ENCODE measurements at places on chromosomes 5 and 9.

DNA sequence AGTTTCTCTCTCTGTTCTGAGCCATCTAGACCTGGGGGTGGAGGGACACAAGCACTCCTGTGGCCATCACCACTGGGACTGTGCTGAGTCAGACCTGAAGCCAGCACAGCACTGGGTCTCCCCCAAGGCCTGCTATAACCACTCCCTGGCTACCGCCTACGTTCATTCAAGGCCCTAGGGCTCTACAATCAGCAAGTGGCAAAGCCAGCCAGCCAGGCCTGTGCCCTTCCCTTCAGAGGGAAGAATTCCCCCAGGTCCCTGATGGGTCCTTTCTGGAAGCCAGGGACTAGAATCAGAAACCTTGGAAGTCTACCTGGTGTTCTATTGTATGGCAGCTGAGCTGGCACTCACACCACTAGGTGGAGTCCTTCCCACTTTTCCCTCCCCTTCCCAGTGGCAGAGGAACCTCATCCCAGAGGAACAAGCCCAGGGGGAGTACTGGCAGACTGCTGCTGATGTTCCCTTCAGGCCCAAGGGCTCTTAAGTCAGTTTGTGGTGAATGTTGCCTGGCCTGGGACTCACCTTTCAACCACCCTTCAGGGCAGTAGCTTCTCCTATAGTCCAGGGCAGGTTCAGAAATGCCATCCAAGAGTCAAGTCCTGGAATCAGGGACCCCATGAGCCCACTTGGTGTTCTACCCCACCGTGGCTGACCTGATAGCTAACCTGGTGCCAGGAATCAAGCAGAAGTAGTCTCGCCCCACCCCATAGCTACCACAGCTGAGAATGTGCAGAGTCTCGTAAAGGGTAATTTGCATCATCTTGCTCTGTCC is 20.0 kb downstream of the JMY start:
- DNase-seq, result no peak

DNA sequence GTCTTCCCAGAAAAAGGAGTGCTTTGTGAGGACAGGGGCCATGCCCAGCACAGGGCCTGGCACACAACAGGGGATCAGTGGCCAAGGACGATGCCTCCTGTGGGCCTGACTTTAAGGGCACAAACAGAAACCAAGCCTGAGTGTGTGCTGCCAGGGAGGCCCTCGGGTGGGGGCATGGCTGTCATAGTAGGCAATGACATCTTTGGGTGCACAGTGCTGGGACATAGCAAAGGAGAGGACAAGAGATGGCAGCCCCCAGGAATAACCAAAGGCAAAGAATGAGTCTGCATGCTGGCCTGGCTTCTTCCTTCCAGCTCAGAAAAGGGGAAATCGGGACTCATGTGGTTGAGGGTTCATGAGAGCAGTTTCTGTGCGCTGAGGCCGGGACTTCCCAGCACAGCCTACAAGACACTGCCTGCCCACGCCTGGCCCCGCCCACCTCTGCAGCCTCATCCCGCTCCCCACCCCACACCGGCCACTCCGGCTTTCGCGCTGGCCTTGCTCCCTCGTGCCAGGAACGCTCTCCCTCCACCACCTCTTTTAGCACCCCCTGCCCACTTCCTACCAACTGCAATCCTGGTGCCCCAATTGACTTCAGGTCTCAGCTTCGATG is 13.8 kb upstream of the LHX2 start:
- no peak for DNase-seq

- DNase-seq, result no peak
These were observed 42.9 kb downstream of the WNK2 start for GRCh38 chr9:93226819-93227218.

GRCh38 chr5:159021901-159022556 is 77.7 kb downstream of the EBF1 start:
- no peak for DNase-seq

GRCh38 chr5:43773478-43773844 is 170.5 kb downstream of the NNT start:
- no peak for DNase-seq

GRCh38 chr9:91424403-91425176 is 958 bp upstream of the NFIL3 start:
- peak; percentile 50 for DNase-seq

DNA sequence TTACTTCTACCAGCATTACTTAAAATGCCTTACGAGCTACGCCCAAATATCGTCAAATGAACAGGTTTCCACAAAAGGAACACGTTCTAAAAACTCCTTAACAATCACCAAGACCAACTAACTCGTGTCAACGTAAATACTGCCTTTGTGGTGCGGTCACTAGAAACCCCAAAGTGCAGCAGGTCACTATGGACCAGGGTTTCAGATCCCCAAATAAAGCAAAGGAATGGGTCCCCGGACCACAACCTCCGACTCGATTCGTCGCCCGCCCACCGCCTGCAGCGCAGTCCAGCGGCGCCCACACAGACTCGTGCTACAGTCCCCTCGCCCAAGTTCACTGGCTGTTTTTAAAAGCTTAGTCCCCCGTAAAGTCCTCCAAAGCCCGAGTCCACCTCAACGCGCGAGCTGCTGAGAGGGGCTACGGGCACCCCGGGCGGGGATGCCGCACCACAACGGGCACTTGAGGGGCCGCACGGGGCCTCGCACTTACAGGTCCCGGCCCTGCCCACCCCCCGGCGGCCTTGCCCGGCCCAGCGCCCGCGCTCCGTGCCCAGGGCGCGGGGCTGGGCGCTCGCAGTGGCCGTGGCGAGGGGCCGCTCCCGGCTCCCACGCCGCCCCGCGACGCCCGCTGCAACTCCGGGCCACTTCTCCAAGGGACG is 1.1 kb downstream of the NFIB start:
- DNase-seq, result no peak

DNA sequence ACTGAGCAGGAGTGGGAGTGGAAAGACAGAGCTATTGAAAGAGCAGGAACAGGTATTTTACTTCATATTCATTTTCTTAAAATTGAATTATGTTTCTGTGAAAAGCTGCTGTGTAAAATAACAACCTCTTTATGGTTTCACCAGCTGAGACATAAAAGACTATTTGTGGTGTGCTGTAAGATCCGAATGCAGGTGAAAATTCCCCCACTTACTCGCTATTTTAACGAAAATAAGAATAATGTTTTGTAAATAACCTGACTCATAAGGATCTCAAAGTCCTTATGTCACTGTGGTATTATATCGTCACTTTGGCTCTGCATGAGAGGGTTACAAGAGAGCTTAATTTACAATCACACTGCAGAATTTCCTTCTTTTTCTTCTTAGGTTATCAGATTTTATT is 65.3 kb upstream of the NFIB start:
- DNase-seq, result no peak

DNA sequence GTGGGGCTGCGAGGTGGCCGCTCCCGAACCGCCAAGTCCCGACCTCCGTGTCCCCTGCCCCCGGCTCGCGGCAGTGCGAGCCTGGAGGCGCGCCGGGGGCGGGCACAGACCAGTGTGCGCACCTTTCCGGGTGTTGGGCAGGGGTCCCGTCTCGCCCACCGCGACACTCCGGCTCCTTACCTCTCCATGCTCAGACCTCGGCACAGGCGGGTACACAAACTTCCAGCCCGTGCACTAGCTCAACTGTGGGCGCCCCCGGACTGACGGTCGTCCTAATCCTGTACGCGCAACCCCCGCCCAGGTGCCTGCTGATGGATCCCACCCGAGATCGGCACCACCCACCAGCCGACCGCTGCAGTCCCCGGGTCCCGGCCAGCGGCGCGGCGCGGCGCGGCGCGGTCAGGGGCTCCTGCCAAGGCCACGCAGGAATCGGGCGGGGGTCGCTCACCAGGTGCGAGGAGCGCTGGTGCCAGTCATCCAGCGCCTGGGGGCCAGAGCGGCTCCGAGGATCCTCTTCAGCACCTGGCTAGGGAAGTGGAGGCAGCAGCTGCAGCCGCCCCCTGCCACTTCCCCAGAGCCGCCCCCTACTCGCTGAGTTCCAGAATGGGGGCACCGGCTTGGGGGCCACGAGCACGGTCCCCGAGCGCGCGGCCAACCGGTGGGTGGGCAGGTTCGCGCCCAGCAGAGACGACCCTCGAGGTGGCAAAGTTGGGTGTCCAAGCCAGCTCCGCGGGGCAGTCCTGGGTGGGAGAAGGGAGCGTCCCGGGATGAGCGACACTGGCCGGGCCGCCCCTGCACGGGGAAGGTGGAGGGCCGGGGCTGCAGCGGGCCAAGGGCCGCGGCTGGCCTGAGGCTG is 511 bp downstream of the SEMA5A start:
- DNase-seq, result no peak

GRCh38 chr9:27572566-27572917 is 739 bp downstream of the C9orf72 start:
- DNase-seq, result peak; percentile 47

DNA sequence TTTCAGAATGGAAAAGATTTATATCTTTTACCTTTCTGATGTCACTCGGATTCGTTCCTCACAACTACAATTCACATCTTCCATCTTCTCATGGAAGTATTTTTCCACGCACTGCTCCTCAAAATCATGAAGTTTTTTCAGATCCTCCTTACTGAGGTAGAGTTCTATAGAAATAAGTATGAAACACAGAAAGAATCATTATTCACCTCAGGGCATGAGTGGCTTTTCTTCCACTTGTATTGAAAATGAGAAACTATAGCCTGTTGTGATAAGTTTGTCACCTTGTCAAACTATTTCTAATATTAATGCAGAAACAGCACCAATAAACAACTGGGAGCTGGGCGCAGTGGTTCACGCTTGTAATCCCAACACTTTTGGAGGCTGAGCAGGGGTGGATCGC is 116.0 kb downstream of the TRPM6 start:
- DNase-seq, result no peak

- no peak for DNase-seq
These were observed 3.5 kb downstream of the PAX5 start for GRCh38 chr9:37030611-37030939.
